CD4-positive, CD25-positive, alpha-beta regulatory T cell (primary cell): ENCODE measurements at places on chromosomes 2 and 18. TPM values are rescaled to one million over a fixed set of nuclear protein-coding genes. Genes with fewer than 3 reads are reported as not detected.
A peak's percentile ranks its signal among the peaks of the same experiment; 100 is the strongest.

FBXO36 gene
- total RNA-seq: 1.0 TPM

RAD51AP2 gene
- total RNA-seq: not detected

IL36B gene
- not detected for total RNA-seq

ITPRIPL1 gene
- 27.8 TPM for total RNA-seq

MAPRE3 gene
- total RNA-seq: 1.7 TPM

DNPEP gene
- 74.0 TPM for total RNA-seq

RNU2-63P gene
- total RNA-seq: 15.4 TPM

LIPT1 gene
- total RNA-seq: 11.5 TPM

DYNAP gene
- total RNA-seq: not detected

TCF23 gene
- total RNA-seq: not detected

MYOM1 gene
- total RNA-seq: 1.4 TPM

DNA sequence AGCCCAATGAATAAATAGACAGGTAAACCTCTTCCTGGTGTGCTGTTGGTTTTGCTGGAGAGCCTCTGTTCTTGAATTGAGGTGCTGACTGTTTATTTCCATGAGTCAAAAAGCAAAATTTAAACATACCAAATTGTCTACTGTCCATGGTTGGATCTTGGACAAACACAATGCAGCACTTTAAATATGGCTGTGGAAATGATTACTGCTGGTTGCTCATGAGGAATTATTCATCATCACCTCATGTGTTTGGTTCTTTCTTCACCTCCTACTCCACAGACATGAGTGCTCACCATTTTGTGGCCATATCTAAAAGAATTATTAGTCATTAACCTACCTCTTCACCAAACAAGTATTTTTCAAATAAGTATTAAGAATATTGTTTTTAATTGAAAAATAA, 85.3 kb upstream of the GALNT5 start:
- no peak for DNase-seq

GRCh38 chr2:109151519-109151918, 22.5 kb downstream of the SH3RF3 start:
- no peak for DNase-seq

DNA sequence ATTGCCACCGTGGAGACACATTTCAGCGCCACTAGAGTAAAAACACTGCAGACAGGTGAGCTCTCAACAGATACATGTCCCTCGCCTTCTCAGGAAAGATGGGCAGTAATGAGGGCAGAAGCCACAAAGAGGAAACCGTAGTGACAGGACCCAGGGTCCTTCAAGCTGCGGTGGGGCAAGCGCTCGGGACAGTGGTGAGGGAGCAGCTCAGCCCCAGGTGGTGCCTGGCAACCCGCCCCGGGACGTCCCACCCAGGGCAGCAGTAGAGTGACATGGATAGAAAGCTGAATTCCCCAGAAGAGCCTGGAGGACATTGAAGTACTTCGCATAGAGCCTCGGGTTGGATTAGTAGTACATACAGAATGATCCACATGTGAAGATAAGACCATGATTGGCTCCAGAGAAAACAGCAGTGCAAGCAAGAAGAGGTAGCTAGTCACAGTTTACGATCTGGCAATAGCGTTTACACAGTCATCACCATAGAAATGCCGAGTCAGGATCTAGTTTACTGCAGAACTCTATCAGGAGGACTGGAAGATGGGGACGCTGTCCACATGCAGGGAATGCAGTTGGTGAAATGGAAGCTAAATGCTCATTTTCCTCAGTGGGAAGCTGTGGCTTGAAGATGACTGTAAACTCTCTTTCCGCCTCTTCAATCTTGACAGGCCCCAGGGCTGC, 37.4 kb upstream of the ALPP start:
- no peak for DNase-seq

DNA sequence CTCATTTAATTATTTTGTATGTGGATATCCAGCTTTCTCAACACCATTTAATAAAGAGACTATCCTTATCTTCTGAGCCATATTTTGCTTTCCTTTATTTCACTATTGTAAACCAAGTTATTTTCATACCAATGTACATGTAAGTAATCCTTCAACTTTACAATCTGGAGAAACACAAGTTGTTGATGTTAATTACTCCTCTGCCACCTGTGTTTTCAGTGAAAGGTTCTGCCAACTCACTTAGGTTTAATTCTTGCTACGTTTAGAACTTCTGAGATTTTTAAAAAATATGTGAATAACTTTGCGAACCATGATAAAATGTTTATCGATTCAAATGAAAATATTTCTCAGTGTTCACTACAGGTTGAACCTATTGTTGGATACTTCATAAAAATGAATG, 244.4 kb downstream of the CDH7 start:
- DNase-seq: no peak

DNA sequence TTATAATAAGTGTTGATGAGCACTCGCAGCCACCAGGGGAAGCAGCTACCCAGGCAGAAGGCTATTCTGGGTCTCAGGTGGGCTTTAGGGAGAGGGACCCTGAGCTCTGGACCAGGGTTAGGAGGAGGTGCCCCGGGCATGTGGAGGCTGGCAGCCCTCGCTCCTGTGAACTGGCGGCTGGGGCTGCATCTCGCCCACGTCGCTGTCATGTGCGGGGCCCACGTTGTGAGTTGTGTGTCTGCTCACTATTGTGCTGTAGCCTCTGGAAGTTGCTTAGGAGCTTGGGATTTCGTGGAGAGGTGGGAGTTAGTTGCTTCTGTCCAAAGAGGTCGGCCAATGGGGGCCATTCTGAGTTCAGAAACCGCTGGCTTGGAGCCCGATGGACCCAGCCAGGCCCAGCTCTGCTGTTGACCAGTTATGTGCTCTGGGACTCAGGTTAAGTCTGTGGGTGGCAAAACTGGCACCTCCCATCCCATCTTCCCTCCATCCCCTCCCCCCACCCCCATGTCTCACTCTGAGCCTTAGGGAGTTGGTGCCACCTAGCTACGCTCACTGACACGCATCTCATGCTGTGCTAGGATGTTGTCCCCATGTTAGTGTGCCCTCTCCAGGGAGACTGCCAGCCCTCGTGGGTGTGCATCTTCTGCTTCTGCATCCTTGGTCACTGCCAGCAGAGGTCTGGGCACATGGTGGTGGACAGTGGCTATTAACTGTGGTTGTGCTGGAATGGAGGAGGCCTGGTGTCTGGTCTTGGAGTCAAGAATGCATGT, 18.5 kb downstream of the RRM2 start:
- DNase-seq: no peak

GRCh38 chr2:180846756-180847472, 133.5 kb upstream of the UBE2E3 start:
- DNase-seq: no peak

DNA sequence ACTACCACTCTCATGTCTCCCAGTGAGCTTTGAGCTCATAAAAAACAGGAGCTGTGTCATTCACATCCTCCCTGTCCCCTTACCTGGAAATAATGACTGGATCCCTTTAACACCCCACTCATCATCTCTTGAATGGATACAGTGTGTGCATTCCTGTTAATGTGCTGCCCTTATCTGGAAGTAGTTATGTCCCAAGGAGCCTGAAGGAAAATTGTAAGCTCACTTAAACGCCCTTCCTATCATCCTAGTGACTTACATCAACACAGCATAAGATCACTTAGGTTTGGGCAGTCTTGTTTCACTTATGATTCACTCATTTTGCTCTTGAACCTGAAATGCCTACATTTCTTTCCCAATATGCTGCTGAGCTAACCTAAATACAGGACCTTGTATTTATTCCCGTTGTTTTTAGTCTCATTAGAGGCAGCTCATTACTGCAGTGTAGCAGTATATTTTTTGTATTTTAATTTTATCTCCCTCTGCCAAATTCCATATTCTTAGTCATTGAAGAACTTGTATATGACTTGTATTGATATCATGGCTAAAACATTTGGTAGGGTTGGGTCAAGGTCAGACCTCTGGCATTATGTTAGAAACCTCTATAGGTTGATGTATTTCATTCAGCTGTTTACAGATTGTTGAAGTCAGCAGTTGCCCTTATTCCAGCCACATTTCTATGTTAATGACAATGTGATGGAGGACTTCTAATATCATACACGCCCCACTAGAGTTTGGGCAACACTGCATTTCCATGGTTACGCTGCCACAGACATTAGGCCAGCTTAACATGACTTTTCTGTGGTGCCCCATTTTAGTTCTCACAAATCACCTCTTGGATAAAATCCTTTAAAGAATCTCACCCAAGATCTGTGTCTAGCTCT, 72.9 kb downstream of the PKP4 start:
- no peak for DNase-seq

GRCh38 chr2:159558479-159558878, 57.9 kb downstream of the BAZ2B start:
- DNase-seq: no peak

GRCh38 chr2:37414470-37414949, 70.1 kb downstream of the QPCT start:
- peak; percentile 60 for DNase-seq

DNA sequence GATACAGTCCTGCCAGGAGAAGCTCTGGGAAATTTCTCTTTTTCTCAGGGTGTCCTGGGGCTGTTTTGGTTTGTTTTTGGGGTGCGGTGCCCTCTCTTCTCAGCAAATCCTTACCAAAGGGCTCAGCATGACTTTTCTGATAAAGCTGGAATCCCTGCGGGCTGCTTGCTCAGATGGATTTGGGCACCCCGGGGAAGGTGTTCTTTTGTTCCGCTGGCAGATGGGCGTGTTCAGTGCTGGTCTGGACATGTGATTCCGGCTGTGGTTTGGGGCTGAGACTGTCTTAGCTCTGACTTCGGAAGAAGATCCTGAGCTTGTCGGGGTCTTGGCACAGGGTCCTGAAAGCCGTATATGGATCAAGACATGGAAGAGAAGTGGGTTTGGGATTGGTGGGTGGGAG, 134.2 kb upstream of the SPRED2 start:
- no peak for DNase-seq

DNA sequence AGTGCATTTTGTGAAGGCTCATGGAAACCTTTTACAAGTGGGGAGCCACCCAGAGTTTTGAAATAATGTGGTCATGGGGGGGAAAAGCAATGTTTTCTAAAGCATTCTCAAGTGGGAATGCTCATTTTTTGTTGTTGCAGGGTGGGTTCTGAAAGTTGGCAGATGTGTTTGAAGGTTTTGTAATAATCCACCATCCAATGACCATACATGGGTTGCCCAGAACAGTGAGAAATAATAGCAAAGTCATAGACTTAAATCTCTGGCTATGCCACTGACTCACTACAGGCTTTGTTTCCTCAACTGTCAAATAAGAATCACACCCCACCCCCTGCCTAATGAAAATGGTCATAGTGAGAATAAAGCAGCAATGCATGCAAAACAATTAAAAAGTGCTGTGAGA, 2.9 kb downstream of the DSG3 start:
- DNase-seq: no peak

DNA sequence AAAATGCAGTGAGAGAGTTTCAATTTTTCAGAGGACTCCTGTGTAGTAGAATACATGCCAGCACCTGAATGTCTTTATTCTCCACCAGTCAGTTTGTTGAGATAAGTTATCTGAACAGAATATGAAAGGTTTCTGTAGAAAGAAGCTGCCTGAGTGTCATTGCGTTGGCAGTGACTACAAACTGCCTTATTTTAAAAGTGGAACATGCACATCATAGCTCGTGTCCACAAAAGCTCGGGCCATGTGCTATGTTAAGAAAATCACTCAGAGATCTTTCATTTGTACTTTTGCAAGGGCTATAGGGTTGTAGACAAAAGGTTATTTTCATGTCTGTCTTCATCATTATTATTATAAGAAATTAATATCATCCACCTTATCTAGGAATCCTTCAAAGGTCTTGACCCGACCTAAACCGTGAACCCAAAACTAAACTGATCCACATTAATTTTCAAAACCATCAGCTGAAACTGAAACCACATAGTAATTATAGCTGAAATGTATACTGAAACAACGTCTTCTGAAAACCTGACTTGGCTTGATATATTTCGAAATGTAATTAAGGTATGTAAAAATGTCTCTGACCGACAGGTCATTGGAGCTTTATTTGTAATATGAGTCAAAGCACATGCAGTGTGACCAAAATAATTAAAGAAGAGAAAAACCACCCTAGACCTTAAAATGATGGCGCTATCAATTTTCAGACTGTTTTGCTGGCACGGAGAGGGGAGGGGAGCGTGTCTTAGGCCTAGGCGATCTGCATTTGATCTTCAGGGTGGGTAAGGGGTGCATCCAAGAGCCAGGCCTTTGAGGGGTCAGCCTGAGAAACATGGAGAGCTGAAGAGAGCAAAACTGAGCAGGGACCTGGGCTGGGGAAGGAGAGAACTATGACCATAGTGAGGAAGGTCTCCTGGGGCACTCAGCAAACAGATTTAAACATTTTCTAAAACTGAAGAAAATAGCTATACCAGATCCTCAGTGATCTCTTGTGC, 232.1 kb downstream of the SOX11 start:
- no peak for DNase-seq

DNA sequence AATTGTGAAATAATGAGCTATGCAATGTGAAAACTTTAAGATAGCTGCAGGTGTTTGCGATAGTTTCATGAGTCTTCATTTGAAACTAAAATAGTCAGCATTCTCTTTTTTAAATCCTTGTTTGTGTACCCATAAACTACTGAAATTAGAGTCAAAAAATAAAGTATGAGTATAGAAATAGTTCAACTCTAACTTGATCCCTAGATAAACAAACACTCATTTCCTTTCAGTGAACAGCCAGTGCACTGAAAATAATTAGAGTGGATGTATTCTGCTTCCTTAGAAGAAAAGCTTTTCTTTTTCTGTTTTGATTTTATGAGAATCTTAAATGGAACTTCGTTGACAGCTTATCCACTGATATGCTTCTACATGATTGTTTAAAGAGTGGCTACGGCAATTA, 1033.4 kb downstream of the SOCS6 start:
- no peak for DNase-seq

GRCh38 chr2:95001051-95001562, 24.4 kb upstream of the MAL start:
- DNase-seq: no peak
